ENCODE measurements at places on chromosomes 7 and 10.

DNA sequence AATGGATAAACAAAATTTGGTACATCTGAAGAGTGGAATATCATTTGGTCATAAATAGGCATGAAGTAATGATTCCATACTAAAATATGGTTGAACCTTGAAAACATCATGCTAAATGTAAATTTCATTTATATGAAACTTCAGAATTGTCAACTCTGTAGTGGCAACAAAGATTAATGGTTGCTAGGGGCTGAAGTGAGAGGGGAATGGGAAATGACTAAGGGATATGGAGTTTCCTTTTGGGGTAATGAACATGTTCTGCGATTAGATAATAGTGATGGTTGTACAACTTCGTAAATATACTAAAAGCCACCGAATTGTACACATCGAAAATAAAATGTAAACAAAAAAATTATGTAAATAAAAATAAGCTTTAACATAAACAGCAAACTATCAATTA is 384.1 kb upstream of the STEAP1 start:
- no peak for DNase-seq

DNA sequence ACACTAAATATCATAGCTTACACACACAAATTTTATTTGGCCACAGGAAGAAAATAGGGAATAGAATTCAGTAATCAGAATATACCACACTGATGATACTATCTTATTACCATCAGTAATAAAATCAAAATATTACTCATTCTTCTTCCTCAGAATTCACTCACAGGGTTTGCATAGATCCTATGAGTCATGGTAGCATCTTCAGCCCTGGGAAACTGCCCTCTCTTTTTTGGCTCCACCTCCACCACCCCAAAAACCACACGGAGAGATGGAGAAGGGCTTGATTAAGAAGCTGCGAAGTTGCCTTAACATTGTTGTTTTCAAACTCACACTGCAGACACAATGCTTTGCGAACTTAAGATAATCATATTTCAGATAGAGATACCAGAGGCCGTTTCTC is 154.1 kb upstream of the AHR start:
- peak; percentile 66 for DNase-seq

GRCh38 chr10:125146791-125147579 is 13.4 kb downstream of the CTBP2 start:
- DNase-seq, result no peak

- no peak for DNase-seq
Measured at GRCh38 chr7:47153576-47153975, 428.3 kb downstream of the TNS3 start.

DNA sequence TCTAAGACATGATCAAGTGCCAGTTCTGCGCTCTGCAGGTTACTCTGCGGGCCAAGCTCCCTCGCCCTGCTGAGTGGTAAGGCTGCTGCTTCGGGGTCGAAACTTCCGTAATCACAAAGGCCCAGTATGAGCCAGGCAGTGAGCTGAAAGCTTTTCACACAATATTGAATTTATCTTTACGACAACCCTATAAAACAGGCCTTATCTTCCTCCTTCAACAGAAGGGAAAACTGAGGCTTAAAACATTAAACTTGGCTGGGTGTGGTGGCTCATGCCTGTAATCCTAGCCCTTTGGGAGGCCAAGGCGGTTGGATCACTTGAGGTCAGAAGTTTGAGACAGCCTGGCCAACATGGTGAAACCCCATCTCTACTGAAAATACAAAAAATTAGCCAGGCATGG is 83.3 kb downstream of the FAM107B start:
- no peak for DNase-seq

DNA sequence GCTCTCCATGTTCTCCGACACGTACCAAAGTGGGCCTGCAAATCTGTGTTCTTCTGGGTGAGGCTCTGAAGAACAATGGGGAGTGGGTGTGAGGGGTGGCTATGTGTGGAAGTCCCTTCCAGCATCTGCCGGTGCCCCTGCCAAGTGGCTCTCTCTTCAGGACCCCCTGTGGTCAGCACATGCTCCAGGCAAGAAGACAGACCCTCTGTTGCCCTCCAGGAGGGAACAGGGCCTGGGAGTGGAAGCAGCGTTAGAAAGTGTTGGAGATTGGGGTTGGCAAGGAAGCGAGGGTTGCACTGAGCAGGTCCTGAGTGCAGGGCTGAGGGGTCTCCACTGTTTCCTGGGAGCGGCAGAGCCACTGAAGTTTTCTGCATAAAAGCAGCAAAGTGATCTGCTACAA is 60.5 kb downstream of the EMX2 start:
- no peak for DNase-seq

DNA sequence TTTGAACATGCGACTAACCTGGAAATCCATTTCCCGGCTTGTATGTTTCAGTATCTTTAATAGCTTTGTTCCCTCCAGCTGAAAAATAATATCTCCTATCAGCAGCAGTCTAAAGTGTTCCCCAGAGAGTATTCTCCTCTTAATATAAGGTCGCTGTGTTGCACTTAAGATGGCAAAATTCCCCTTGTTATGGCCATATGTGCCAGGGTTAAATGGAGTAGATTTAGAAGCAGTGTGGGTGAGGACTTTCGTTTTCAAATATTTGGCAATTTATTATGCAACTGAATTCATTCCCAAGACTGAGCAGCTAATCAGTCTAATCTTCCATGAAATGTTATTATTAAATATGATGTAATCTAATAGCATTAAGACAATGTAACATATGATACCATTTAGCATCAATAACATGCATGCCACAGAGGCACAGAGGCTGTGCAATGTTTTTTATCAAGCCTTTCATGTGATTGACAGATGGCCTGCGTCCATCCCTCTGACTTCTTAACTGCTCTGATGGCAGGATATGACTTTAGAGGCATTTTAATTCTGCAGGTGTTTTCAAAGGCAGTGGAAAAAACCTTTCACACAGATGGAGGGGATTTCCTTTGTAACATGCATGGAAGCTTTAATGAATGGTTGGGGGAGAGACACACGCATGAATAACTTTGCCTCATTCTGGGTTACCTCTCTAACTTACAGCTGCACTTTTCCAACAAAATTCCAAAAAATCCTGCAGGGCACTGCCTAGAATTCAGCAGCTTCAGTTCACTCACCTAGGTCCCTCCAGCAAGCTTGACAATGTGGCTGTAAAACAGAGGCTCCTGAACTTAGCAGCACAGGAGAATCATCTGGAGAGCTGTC is 55.1 kb upstream of the ZPBP start:
- DNase-seq, result no peak

- no peak for DNase-seq
Measured at GRCh38 chr7:148403466-148403993, 187.0 kb upstream of the C7orf33 start.

DNA sequence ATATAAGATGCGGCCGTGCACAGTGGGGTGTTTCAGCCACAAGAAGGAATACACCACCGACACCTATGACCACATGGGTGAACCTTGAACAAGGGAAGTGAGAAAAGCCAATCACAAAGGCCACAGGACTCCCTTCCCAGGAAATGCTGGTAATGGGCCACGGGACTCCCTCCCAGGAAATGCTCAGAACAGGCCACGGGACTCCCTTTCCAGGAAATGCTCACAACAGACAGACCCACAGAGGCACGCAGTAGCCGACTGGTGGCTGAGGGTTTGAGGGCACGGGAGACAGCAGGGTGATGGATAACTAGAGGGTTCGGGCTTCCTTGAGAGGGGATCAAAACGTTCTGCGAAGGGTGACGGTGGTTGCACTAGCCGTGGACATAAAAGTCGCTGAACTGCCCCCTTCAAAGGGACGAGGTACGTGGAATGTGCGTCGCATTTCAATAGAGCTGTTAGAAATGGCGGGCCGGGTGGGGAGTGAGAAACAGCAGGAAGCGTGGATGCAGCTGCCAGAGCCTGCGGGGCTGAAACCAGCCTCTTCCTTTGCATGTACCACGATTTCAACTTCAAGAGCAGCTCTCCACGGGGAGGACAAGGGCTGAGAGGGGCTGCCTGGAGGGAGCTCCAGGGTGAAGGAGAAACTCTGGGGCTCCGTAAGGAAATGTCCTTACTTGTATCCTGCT is 274.0 kb downstream of the ELFN1 start:
- no peak for DNase-seq

GRCh38 chr7:44401692-44402091 is 76.3 kb upstream of the CAMK2B start:
- no peak for DNase-seq

- no peak for DNase-seq
Measured at GRCh38 chr7:49630513-49630912, 142.9 kb upstream of the VWC2 start.

GRCh38 chr7:590731-591551 is 71.3 kb upstream of the PDGFA start:
- DNase-seq, result no peak

- DNase-seq, result no peak
Measured at GRCh38 chr7:12297283-12298108, 86.4 kb downstream of the TMEM106B start.

GRCh38 chr10:91412354-91413087 is 2.4 kb downstream of the HECTD2 start:
- no peak for DNase-seq

DNA sequence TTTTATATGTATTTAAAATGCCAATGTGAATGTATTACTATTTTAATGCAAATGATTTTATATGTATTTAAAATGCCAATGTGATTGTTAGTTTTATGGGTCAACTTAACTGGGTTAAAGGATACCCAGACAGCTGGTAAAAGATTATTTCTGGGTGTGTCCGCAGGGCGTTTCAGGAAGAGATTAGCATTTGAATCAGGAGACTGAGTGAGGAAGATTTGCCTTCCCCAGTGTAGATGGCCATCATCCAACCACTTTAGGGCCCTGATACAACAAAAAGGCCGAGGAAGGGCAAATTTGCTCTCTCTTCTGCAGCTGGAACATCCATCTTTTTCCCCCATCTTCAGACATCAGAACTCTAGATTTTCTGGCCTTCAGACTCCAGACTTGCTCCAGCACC is 116.2 kb downstream of the BAMBI start:
- DNase-seq, result no peak

- DNase-seq, result peak; percentile 80
Measured at GRCh38 chr10:73781879-73782748, at the start of gene CHCHD1. CHCHD1 (plus strand) TSS chr10:73782048; CDS start chr10:73782076, 28 bp downstream.

- DNase-seq, result no peak
Measured at GRCh38 chr10:121708728-121709674, 110.8 kb upstream of the FGFR2 start.

- DNase-seq, result no peak
Measured at GRCh38 chr7:3942816-3943745, 642.0 kb downstream of the SDK1 start.

DNA sequence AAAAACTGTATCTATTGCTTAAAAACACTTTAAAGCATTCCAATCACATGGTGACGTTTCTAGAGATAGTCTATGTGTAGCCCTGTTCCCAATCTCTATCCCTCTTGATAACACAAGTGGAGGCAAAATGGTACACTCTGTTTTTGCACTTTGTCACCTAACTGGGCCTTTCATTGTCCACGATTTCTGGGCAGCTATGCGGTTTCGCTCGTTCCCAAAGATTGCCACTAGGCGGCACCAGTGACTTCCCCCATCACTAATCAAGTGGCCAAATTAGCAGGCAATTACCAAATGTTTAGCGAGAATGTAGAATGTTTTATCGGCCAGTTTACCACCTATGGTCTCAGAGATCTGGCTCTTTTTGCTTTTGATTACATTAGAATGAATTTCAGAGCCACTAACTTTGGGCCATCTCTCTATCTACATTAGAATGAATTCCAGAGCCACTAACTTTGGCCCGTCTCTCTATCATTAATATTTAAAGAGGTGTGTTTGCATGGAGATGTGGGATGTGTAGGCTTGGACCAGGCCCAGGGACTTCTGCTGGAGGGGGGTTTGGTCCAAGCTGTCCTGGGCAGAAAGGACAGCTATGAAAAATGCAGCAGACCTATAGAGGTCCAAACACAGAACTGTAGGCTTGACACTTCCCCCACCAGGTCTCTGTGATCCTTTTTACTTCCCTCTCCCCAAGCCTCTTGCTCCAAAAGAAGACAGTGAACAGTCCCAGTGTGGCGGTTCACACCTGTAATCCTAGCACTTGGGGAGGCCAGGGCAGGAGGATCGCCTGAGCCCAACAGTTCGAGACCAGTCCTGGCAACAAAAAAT is 90.1 kb downstream of the EPC1 start:
- DNase-seq, result peak; percentile 31

- no peak for DNase-seq
Measured at GRCh38 chr7:66682350-66683093, 53.8 kb downstream of the KCTD7 start.

- DNase-seq, result no peak
Measured at GRCh38 chr10:114867365-114867764, 45.8 kb downstream of the FHIP2A start.

- DNase-seq, result no peak
Measured at GRCh38 chr7:105532709-105533460, 884 bp downstream of the RINT1 start.

DNA sequence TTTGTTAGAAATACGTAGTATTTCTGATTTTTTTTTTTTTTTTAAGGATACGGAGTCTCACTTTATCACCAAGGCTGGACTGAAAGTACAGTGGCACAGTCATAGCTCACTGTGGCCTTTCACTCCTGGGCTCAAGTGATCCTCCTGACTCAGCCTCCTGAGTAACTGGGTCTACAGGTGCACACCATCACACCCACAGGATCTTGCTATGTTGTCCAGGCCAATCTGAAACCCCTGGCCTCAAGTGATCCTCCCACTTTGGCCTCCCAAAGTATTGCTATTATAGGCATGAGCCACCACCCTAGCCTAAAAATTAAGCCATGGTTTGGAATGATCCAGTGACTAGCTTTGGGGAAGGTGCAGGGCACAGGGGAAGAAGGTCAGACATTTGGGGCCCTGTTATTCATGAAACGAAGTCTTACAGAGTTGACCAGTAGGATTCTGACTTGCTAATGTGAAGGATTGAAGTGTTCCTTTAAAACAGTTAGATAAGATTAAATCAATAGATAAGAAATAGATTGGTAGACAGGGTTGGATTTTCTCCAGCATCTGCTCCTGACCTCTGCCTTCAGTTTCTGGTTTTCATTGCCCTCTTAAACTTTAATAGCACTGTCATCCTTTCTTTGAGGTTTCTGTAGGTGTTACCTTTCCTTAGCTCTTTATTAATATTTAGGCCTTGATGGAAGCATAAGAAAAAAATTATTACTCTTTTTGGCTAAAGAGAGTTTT is 121.6 kb downstream of the LRRC4 start:
- DNase-seq, result no peak

DNA sequence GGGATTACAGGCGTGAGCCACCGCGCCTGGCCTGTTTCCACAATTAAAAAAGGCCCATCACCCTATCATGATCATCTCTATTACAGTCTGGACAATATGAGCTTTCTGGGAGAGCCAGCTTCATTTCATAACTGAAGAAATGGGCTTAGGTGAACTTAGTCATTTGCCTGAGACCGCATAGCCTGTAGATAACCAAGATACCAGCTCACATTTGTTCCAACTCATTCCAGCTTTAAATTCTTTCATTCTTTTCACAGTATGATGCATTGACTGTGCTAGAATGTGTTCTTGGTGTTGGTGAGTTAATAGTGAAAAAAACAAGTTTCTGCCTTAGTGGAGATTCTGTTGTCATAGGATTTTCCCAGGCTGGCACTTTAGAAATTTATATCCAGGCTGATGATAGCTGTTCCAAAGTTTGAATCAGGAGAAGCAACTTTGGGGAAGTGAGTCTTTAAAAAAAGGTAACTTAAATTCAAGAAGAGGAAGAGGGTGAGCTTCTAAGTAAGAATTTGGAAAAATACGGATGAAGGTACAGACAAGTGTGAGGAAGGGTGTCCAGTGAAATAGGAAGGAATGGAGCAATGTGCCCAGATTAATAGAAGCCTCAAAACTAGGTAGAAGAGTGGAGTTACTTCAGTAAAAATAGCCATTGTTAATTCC is 2.1 kb upstream of the H2AZ2 start:
- no peak for DNase-seq
